ENCODE measurements at places on chromosomes 13 and 19.

DNA sequence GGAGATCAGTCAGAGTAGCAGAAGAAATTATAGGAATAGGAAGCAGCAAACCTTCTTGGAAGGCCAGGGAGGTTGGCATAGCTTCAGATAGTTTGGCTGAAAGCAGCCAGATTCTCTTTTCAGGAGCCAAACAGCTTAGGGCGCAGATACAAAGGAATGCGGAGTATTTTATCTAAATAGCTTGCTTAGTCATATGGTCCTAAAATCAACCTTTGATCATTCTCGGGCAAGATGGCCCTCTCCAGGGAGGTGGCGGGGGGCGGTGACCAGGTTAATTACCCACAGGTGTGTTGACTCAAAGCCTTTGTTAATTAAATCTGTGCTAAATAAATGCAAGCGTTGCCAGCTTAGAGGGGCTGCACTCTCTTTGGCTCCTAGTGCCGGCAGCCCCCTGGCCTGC is 12.5 kb upstream of the NCR1 start:
- DNase-seq, result no peak

GRCh38 chr19:14686411-14686810 is 3.4 kb upstream of the ZNF333 start:
- no peak for DNase-seq

DNA sequence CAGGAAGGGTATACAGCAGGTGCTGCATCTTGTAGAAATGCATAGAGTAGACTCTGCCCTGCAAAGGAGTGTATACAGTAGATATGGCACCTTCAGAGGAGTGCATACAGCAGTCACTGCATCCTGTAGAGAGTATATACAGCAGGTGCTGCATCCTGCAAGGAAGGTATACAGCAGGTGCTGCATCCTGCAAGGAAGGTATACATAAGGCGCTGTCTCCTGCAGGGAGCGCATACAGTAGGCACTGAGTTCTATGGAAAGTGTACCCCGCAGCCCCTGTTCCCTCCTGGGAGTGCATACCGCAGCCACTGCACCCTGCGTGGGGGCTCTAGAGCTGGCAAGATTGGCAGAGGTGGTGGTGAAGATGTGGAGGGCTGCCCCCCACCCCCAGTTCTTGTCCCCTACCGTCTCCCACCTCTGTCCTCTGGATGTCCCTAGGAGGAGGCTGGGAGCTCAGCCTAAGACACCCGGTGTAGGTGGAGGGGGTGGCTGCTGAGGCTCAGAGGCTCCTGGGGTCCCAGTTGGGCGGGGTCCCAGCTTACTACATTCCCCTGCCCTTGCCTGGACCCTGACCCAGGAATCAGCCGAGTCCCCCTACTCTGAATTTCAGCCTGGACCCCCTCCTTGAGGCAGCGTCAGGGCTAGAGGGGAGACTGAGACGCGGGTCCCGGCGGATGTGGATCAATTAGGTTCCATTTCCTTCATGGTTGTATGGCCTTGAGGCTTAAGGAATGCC is 2.3 kb upstream of the ADAMTSL5 start:
- no peak for DNase-seq

DNA sequence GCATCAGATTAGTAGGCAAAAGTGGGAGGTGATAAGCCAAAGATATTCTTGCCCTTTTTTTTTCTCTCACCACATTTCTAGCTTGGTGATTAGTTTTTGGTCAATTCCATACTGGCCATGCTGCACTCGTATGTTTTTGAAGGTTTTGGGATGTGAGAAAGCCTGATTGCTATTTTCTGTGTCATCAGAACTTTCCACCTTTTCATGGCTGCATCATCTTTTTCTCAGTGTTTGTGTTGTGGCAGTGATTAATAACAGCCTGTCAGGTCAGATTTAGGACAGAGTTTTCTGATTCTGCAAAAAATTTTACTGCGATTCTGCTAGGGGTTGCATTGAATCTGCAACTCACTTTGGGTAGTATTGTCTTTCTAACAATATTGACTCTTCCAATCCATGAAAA is 32.9 kb downstream of the PSG1 start:
- no peak for DNase-seq

DNA sequence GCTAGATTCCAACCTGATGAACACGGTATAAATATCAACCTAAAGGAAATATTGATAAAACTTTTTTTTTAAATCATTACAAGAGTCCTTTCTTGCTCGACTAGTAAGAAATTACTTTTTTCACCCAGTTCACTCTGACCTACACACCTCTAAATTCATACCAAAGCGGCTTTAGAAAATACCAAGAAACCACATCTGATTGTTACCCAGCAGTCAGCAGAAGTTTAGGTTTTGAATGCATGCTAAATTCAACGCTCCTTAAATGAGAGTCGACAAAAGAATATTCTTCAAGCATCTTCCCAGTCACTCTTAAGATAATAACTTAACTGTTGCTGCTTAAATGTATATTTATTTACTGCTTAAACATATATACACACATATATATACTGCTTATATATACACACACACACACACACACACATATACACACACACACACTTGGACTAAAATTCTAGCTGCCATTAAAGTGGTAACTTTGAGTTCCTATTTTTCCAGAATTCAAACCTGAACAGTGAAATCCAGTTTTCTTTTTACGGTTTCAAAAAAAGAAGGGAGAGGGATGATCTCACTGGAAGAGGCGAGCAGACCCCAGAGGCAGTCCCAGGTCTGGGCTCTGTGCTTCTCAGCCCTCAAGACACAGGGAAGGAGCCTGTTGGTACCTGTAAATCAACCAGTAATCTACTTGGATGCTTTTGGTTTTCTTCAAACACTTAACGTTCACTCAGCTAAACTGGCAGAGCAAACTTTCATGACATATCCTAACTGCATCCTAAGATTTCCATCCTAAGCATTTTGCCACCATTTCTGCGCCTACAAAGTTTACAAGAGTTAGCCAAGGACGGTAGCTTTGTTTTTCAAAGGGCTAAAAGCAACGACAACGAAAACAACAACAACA is 1.7 kb downstream of the STK24 start:
- no peak for DNase-seq

DNA sequence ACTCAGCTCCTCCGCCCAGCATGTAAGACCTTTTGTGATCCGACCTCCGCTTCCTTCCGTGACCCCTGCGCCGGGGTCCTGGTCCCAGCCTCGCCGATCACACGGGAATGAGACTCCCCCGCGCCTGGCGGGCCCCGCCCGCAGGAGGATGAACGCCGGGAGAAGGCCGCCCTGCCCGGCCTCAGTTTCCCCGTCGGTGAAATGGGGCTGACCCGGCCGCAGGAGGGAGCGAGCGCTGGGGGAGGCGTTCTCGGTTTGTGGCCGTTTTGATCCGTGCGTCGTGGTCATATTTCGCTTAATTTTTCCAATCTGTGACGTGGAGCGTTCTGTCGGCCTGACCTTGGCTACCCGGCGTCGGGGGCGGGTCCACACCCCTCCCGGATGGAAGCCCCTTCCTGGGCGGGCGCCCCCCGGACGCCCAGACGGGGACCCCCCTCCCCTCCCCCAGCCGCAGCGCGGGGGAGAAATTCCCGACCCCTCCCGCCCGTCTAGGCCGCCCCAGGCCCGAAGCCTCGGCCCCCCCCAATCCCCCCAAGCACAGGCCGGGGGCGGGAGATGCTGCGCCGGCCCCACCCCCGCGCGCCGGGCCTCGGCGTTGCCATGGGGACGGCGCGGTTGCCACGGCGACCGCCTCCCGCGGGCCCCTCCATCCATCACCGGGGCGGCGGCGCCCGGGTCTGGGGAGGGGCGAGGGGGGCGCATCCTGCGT is 11.1 kb downstream of the PALM start:
- no peak for DNase-seq

- DNase-seq, result no peak
Observed at GRCh38 chr13:46015366-46015765, 37.2 kb downstream of the ZC3H13 start.

- no peak for DNase-seq
Observed at GRCh38 chr19:3672993-3673392, 27.3 kb downstream of the PIP5K1C start.
